OCI-LY7 (cell line): ENCODE measurements at places on chromosomes 13 and 19.

- DNase-seq = no peak
These were observed 15.0 kb downstream of the ZC3H4 start for GRCh38 chr19:47098608-47099007.

DNA sequence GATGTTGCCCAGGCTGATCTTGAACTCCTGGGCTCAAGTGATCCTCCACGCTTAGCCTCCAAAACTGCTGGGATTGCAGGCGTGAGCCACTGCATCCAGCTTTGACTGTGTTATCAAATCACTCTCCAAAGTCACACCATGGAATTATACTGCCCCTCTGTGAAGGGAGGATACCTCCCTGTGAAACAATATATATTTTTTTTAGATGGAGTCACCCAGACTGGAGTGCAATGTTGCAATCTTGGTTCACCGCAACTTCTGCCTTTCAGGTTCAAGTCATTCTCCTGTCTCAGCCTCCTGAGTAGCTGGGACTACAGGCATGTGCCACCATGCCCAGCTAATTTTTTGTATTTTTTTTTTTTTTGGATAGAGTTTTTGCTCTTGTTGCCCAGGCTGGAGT lies 7.7 kb downstream of the TYK2 start:
- DNase-seq = no peak

- DNase-seq = no peak
These were observed 765.6 kb downstream of the DIAPH3 start for GRCh38 chr13:59398127-59398526.

GRCh38 chr19:5826531-5827341 lies 12.8 kb downstream of the FUT6 start:
- peak; percentile 94 for DNase-seq

- DNase-seq = no peak
These were observed 168.4 kb upstream of the CSNK1A1L start for GRCh38 chr13:37273836-37274235.

GRCh38 chr13:24725379-24725778 lies 38.6 kb upstream of the RNF17 start:
- DNase-seq = no peak

DNA sequence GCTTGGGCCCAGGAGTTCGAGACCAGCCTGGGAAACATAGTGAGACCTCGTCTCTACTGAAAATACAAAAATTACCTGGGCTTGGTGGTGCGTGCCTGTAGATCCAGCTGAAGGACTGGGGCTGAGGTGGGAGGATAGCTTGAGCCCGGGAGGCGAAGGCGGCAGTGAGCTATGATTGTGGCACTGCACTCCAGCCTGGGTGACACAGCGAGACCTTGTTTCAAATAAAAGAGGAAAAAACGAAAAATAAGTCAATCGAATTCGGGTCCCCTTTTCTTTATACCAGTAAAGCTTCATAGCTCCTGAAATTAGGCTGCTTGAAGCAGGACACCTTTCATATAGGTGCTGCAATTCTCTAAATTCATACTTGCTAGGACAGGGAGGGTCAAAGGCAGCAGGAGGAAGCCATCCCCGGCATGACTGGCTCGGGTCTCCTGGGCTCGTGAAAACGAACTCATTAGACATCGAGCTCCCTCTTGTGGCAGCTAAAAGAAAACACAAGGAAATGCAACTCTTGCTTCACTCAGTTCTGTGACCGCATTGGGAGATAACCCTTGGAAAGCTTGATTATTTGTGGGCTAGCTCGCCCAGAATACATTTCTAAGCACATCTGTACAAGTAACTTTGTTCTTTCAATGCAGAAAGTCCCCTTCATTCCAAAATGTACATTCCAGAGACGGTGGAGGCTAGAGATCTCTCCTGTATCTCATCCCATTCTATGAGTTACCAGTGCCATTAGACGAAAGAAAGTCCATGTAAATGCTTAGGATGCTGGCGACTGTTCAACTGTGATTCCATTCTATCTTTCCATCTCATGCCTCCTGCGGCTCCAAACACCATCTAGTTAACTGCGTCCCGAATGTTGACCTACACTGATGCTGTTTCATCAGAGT lies 16.8 kb downstream of the FPR2 start:
- peak; percentile 81 for DNase-seq

DNA sequence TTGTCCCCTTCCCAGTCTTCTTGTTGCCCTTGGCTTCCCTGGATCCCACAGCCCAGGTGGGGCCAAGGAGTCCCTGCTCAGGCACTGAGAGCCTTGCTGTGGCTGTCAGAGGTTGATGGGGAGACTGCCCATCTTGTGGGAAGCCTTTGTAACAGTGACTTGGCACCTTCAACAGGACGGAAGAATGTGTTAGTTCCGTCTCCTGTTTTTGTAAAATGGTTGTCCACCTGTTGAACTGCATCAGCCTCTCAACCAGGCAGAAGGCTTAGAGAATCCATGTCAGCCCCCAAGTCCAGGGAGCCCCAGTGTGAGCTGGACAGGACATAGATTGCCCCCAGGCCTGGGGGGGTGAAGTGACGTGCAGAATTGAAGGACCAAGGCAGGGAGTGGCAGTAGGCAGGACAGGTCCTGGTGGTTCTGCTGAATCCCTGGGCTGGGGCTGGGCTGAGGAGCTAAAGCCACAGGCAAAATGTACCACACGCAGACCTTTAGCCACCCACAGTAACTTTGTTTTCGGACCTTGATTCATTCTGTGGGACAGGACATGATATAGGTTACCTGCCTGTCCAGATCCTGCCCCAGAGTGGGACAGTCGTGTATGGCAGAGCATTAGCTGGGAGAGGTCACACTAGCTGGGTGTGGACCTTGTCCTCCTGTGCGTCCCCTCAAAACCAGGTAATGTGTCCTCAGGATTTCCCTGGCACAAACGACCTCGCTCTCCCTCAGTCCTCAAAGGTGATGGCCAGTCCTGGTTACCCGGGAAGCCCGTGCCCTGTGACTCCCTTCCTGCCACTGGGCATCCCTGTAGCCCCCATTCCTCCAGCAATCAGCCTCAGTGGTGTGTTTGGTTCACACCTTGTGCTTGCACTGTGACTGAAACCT lies 47.0 kb downstream of the GATAD2A start:
- DNase-seq = no peak
